Left renal cortex interstitium (tissue), 4 donors: ENCODE measurements at places on chromosomes 4 and X. TPM values are rescaled to one million over a fixed set of nuclear protein-coding genes. Genes with fewer than 3 reads are reported as not detected.

The PABPC5 gene
- 7.5 TPM for polyA plus RNA-seq

DNA sequence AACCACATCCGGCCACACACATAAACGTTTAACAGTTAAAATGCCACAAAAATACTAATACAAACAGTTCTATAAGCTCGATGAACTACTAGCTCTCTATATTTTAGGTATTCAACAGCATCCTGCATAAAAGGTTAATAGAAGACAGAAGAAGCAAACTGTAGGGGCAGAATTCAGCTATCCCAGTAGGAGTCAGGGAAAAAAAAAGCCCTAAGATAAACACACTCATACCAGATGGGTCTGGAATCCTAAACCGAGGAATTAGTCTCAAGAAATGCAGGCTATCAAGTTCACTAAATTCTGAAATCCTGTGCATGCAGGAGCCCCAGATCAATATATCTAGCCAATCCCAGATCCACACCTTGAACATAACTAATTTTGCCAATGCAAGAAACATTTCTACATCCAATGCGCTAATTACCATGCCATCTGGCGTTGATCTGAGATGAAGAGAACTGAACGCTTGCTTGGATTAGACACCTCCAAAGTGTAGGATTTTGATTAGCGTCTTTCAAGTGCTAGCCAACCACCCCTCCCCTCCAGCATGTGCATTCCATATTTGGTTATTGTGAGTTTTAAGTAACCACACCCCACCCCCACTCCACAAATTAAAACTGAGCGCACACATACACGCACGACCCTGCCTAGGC, 512.2 kb upstream of the INTU start:
- no peak for DNase-seq

The CC2D2A gene
- polyA plus RNA-seq = 58.2 TPM

DNA sequence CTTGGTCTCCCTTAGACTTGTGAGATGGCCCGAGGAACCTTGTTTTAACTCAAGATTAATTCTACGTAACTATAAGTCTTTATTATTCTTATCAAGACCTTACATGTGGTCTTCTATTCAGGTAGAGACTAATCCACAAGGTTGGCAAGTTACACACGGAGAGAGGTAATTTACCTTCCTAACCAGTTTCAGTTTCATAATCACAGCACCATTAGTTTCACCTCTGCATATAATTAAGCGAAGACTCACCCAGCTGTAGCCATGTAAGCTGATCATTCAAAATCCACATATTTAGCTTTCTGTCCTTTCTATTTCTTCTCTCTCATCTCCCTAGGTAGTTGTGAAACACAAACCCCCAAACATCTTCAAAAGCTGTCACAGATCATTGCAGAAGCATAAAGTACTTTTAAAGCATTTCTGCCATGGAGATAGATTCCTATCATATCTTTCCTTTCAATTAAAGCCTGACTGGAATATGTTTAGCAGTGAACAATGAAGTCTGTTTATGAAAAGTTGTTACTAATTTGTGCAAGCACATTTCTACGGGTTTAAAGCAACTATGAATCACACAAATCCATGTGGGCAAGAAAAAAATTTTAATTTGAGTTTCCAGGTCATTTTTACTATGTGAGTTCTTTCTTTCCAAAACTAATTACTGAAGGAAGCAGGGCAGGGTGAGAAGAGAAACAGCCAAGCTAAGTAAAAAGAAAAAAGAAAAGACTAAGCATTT, 78.5 kb downstream of the BTC start:
- peak; percentile 11 for DNase-seq

GRCh38 chrX:52865343-52865998, 2.4 kb downstream of the XAGE3 start:
- peak; percentile 2 for DNase-seq

The CDS1 gene
- 26.6 TPM for polyA plus RNA-seq

DNA sequence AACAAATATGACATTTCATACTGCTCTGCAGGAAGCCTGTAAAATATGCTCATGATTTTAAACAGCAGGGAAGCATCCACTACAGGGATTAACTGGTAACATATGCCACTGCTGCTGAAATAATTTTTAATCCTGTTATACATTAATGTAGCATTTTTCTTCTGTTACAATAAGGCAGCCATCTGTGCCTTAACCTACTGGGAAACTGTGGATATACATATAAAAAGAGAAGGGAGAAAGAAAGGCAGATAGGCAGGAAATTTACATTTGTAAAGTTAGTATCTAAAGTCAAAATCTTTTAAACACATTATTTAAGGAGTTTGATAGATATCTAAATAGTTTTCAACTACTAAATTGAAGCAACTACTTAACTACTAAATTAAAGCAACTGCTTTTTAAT, 514.6 kb upstream of the KLHL4 start:
- DNase-seq = no peak

GRCh38 chr4:1870328-1870577, 940 bp upstream of the NSD2 start:
- DNase-seq = no peak

GRCh38 chr4:139642364-139642763, 23.3 kb upstream of the MGST2 start:
- no peak for DNase-seq

DNA sequence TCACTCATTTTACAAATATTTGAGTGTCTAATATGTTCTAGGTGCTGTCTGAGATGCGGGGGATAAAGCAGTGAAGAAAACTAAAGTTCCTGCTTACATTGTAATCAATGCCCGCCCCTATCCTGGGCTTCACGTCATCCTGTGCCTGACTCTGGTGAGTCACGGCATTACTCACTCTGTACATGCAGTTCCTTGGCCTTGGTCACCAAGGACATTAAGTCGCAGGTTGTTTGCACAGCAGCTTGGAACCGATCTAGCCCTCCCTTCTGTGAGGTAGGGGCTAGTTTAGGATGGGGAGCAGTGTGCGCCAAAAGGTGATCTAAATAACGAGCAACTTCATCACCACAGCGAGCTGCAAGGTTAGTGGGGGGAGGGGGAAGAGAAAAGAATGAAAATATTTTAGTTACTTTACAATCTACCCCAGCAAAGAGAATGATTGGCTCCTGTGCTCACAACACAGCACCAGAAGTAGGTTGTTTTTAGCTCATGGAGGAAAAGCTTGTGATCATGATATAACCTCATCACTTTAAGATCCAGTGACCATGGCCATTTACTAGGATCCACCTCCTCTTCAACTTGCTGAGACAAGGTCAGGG, 48.0 kb upstream of the HDAC8 start:
- no peak for DNase-seq

The CBLL2 gene
- polyA plus RNA-seq = not detected

DNA sequence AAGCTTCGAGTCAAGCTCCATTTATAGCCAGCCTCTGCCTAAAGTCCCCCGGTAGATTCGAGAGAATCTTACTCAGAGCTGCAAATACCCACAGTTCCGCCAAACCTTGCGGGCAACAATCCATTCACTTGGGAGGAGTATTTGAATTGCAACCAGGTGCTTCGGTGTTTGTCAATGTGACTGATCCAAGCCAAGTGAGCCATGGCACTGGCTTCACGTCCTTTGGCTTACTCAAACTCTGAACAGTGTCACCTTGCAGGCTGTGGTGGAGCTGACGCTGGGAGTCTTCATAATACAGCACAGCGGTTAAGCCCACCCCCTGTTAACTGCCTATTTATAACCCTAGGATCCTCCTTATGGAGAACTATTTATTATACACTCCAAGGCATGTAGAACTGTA, 11.2 kb downstream of the CD40LG start:
- no peak for DNase-seq
